ENCODE measurements at places on chromosomes 11 and 22. TPM values are rescaled to one million over a fixed set of nuclear protein-coding genes. Genes with fewer than 3 reads are reported as not detected.
A peak's percentile ranks its signal among the peaks of the same experiment; 100 is the strongest.

BLID gene
- total RNA-seq: 4.1 TPM

DNA sequence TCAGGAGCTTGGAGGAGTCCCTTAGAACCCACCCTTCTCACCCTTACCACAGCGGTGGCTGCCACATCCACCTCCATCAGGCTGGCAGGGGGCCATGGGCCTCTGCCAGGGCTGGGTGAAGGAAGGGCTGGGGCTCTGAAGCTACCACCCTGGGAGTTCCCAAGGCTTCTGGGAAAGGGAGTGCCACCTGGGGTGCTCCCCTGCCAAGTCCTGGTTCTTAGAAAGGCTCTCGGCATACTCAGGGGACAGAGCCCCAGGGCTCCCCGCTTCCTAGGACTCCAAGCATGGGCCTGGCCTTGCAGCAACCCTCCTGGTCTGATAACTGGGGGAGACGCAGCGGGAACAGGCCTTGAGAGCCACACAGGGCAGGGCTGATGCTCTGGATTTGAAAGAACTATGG, 438 bp upstream of the PLA2G3 start:
- peak; percentile 17 for DNase-seq

GRCh38 chr22:30460147-30460546, 11.7 kb downstream of the SEC14L3 start:
- DNase-seq: peak; percentile 31

- no peak for DNase-seq
Observed at GRCh38 chr22:45882881-45883810, 93.8 kb downstream of the WNT7B start.

DNA sequence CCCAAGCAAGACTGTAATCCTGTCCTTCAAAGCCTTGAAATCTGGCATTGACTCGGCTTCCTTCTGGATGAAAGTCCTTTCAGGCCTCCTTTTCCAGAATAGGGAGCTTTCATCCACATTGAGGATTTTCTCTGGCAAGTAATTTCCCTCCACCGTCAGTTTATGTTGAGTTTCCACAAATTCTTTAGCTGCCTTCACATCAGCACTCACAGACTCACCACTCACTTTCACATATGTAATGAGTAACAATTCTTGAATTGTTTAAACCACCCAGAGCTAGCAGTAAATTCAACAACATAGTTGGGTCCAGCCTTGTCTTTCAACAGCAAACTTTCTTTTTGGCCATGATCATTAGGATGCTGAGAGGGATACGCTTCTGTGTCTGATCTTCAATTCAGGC, 84.3 kb upstream of the PRDM11 start:
- DNase-seq: no peak

SHANK2 gene
- total RNA-seq: 0.52 TPM

DNA sequence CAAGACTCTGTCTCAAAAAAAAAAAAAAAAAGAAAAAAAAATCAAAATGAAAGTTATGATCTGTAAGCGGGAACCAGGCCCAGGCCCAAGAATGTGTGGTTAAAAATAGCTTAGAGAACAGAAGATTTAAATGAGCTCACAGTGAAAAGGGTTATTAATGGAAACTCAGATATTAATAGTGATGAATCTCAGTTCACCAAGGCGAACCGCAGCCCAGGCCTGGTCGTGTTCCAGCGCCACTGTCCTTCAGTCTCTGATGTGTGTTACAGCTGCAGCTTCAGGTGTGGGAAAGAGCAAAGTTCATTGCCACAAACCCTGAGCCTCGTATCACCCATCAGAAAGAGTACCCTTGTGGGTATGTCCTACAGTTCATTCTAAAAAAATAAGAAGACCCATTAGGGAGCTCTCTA, 107.1 kb downstream of the GAB2 start:
- DNase-seq: no peak

DNA sequence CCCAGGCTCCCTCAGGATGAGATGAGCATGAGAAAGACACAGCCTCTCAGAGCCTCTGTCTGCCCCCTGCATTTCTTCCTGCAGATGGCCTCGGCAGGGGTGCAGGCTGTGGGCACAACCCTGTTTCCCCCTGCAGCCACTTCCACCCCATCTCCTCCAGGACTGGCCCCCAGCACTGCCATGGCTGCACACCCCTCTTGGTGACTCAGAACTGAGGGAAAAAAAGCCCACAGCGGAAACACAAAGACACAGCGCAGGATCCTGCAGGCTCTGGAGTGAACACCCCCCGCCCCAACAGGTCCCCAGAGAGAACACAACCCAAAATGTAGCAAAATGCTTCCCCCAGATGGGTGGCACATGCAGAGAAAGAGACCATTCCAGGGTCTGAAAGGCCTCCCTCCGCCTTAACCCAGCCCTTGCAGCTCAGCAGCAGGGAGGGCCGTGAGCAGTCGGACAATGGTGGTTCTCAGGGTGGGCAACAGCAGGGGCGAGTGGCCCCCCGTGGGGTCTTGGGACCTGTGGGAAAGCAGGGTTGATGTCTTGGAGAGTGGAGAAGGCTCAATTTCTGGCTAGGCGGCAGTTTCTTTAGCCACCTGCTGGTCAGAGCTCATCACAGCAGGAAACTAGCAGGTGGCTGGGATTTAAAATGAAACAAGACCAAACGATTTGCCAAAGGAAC, 8.0 kb downstream of the TUBGCP6 start:
- DNase-seq: no peak

- DNase-seq: peak; percentile 51
Observed at GRCh38 chr11:76803023-76803422, 19.9 kb downstream of the TSKU start.

DNA sequence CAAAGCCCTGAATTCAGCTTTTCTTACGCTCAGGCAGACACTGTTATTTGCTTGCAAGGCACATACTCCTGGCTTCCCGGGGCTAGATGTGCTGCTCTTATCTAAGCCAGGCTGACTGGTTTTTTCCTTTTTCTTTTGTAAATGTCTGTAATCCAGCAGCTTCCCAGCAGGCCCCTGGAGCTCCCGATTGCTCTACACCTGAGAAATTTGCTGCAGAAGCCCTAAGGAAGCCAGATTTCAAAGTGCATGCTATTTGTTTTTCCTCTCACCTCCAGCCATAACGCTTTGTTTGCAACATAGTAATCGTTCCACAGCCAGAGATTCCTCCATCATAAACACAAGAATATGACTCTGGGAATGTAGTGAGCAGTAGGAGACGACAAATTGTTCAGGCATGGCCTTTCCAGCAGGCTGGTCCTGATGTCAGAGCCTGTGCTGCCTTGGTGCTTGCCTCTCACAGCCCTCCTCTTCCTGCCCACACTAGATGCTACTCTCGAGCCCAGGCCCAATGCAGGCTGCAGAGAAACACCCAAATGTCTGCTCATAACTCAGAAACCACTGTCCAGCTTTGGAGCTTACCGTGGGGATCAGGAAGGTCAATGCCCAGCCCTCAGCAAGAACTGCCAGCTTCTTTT, 54.7 kb upstream of the SLC6A5 start:
- no peak for DNase-seq

DNA sequence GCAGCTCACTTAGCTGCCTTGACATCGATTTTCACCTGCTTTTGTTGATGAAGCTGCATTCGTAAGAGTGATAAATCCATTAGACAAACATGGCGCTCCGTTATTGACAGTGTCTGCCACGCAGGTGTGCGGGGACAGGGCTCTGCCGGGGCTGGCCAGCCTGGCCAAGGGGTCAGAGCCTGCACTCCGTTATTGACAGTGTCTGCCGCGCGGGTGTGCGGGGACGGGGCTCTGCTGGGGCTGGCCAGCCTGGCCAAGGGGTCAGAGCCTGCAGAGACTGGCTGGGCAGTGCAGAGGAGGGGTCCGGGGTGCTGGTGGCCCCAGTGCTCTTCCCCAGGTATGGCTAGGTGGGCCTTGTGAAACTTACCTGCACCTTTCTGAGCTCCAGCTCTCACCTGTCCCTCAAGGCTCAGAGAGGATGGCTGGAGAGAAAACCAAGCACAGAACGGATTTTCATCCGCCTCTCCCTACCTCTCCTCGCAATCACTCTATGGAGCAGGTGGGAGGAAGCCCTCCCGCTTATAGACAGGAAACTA, 101.6 kb upstream of the B3GAT1 start:
- DNase-seq: no peak

GRCh38 chr11:86116386-86116726, 47.5 kb upstream of the PICALM start:
- peak; percentile 77 for DNase-seq

All from MCF 10A (cell line).